ENCODE measurements at places on chromosomes 2 and 18.

DNA sequence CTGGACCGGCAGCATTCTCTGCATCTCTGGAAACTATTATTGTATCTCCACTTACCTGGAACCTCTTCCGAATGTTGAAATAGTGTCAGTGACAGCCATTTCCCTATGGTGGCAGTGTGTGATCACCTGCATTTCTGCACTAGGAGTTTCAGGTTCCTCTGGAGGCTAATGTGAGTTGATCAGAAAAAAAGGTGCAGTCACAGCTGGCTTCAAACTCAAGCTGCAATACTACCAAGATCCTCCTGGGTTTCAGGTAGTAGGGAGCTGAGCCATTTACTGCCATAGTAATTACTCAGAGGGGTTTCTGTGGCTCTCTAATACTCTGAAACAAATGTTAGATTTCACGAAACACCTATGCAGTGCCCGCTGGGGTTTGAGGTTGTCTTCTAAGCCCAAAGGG lies 183.5 kb upstream of the OSR1 start:
- DNase-seq = no peak

GRCh38 chr2:204491528-204491927 lies 53.7 kb upstream of the PARD3B start:
- no peak for DNase-seq

DNA sequence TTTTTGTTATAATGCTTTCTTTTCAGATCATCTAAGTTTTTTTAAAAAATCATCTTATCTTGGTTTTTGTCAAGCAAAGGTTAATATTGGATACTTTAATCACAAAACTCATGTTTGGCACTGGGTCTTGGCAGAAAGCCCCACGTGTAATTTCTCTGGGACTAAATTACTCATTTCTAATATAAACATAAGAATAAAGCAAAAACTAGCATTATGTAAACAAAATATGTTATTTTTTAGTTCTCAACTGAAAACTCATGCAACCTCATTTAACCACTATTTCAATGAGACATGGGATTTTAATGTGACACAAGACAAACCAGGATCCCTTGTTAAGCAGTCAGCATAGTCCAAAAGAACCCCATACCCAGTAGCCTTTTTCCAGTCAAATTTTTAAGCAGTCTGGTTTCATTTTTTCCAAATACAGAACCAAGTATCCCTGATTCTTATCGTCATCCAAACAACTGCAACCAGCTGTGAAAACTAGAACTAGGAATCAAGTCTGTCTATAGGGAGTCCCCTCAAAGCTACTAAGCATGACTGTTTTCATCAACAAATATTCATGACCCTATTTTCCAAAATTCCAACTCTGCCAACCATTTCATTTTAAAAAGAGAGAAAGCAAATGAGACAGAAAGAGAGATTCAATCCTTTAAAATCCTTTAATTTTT lies 27.1 kb downstream of the PID1 start:
- DNase-seq = no peak

GRCh38 chr2:6181525-6181924 lies 489.3 kb downstream of the SOX11 start:
- DNase-seq = no peak

DNA sequence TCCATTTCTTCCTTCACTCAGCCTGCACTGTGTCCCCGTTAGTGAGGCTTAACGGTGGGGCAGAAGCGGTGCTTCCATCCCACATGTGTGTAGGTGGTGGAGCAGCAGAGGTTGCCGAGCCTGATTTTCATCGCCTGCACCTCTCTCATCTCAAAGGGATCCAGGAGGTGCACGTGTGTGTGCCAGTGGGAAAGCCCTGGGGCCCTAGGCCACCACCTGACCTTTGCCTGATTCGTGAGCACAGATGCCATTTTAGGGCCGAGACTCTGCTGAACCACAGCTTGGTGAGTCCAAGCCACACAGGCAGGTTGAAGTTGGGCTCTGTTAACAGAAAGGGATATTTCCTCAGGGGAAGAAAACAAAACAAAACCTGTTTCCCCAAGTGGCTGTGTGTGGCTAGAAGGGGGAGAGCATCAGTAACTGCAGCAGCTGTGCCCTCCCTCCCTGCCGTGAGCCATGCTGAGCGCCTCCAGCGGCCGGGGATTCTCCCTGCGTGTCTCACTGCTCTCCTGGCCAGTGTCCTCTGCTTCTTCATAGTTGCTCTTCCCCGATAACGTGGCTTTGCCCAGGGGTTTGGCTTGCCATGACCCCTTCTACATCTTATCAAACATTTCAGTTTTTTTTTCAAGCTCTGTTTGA lies 81.5 kb downstream of the MAPRE2 start:
- DNase-seq = no peak

DNA sequence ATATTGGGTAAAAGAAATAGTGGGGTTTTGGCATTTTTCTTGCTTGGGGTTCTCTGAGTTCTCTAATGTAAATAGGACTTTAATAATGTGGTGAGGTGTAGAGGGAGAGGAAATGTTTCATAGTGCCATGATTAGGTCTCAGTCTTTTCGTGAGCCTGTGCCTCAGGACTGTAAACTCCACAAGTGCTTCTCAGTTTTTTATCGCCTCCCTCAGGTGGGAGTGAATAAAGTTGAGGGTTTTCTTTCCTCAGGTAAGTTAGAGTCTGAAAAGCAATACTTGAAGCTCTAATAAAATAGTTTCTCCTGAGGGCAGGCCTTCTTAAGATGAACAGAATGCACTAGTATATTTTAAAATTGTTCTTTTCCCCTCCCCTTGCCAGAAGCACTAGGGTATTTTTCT lies 243.1 kb upstream of the SETBP1 start:
- DNase-seq = no peak

DNA sequence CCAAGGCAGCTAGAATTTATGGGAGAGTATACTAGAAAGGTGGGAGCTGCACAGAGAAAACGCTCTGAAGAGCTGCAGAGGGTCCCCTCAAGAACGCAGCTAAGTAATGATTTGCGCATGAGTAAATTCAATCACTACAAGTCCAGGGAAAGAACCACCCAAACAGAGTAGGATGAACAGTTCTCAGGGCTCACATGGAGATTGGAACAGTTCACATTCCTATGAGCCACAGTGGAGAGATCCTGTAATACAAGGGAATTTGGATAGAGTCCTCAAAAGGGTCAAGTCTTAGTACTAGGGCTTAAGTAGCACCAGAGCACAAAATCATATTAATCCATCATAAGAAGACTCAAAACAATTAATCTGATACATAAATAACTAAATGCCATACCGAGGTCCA lies 12.7 kb downstream of the OLA1 start:
- DNase-seq = no peak

GRCh38 chr2:186842373-186842772 lies 6.6 kb downstream of the ZSWIM2 start:
- DNase-seq = no peak

DNA sequence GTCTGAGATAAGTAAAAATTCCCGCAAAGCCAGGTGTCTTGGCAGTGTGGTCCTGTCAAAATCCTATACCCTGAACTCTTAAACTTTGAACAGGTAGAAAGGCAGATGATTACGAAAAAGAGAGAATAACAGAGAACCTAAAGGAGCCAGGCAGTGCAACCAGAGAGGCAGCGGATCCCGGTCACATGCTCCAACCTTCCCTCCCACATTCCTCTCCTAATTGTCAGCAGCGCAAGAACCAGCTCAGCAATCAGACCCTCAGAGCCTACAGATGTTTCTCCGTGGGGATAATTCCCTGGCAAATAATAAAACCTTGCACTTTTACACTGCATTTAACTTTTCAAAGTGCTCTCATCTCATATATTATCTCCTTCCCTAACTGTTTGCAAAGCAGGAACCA lies 124.8 kb downstream of the EPHA4 start:
- no peak for DNase-seq

DNA sequence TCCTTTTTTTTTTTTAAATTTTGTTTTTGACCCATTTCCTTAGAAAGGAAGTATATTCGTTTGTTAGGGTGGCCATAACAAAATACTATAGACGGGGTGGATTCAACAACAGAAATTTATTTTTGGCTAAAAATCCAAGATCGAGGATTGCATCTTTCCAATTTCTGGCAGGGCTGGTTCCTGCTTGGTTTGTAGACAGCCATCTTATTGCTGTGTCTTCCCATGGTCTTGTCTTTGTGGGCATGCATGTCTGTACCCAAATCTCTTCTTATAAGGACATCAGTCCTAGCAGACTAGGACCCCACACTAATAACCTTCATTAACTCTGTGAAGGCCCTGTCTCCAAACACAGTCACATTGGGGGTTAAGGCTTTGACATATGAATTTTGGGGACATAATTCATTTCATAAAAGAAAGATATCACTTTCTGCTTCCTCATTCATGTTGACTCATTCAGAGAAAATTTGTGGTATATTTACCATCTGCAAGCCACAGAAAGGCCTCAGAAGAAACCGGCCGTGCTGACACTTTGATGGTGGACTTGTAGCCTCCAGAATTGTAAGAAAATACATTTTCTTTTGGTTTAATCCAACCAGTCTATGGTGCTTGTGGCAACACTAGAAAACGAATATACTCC lies 262.1 kb downstream of the LPIN1 start:
- DNase-seq = no peak

DNA sequence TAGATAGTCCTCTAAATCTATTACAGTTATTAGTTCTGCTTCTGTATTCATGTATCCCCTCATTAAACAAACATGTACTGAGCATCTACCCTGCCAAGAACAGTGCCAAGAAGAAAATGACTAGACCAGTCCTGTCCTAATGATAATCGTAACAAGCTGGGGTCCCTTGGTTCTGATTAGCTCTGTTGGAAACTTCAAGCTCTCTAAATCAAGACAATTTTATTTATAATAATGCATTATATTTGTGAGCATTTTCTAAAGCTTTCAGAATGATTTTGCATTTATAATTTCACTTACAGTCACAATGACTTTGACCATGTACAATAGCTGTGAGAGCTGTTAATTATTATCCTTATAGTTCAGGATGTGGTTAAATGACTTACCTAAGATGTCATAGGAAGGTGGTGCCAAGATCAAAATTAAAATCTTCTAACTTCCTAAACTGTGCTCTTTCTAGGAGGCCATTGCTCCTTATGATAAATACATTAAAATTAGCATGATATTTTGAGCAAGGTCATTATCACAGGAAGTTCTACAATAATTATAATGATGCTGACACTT lies 336.5 kb upstream of the SLC39A10 start:
- no peak for DNase-seq

DNA sequence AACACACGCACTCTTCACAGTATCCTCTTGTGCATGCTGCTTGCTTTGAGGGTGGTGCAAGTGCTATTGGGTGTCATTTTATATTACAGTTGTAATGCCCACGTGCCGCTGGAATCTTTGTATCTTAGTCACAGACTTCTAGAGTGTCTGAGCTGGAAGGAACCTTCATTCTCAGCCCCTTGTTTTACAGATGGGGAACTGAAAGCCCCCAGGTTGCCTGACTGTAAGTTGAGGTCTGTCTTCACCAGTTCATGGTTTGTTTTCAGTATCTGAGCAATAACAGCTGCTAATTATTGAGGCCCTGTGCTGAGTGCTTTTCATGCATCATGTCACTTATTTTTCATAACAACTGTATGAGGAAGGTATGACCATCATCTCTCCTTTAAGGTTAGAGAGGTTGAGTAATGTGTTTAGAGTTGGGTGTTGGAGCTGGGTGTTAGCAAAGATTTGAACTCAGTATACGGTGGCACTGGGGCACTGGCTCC lies 77.0 kb downstream of the PRKCE start:
- no peak for DNase-seq

GRCh38 chr2:215755641-215756345 lies 257.6 kb downstream of the MREG start:
- DNase-seq = no peak

DNA sequence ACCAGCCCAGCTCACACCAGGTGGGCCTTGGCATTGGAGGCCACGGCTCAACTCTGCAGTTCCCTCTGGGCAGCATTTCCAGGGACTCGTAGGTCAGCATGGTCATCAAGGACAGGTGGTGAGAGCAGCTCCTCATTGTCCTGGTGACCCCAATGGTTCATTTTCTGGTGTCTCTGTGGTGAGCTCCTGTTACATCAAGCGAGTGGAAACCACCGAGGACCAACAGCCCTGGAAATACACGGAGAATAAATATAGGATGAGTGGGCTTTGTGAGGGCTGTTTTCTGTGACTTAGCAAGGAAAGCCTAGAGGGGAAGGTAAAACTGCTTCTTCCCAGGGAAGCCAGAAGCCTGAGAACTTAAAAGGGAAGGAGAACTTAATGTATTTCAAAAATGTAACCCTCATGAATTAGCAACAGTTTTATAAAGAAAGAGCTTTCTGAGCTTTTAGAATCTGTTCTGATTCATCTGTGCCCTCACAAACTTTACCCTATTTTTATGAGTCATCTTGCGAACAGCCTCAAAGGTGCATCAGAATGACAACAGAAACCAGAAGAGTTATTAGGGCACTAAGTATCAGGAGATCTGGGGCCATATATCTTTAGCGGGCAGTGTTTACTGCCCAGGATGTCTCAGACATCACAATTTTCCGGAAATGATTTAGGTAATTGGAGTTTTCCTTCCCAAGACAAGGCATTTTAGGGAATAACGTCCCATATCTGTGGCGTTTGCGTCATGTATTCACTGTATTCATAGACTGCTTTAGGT lies 18.7 kb downstream of the C2orf92 start:
- DNase-seq = no peak

DNA sequence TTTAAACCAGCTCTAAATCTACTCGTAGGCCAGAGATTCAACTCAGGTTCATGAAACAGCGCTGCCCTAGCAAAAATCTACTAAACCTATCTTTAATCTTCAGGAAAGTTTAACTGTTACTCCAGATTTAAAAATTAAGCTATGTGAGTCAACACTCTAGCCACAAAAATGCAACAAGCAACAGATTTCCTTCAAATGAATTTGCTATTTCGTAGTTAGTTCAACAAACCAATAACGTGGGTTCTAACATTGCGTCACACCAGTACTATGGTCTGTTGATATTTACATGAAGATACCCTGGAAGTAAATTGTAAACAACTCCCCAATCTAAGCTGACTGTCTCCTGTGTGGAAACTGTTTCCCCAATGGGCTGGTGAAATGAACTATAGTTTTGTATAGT lies 71.2 kb downstream of the FIGN start:
- DNase-seq = no peak

GRCh38 chr2:6820236-6820635 lies 45.5 kb downstream of the CMPK2 start:
- DNase-seq = no peak

- DNase-seq = peak; percentile 23
These were observed 1.2 kb downstream of the STK17B start for GRCh38 chr2:196170213-196170605.

GRCh38 chr2:28977176-28977875 lies 3.8 kb upstream of the TOGARAM2 start:
- no peak for DNase-seq

GRCh38 chr2:152367547-152368390 lies 32.8 kb downstream of the FMNL2 start:
- DNase-seq = no peak

GRCh38 chr2:190216829-190217228 lies 102.8 kb downstream of the HIBCH start:
- no peak for DNase-seq

DNA sequence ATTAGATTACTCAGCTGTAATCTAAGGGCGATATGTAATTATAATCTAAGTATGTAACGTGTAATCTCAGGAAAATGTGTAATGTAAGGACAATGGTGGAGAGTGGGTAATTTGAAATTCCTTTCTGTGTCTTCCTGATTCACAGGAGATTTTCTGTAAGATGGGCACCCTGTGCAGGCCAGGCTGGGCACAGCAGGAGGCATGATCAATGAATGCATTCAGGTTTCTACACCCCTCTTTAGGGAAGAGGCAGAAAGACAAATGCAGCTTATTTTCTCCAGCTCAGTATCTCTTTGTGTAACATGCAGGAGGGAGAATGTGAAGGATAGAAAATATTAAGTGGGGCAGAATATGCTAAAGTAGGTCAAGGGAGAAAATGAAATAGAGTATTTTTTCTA lies 320.1 kb downstream of the PIK3C3 start:
- DNase-seq = no peak
